ENCODE measurements at places on chromosomes 7 and 10.

DNA sequence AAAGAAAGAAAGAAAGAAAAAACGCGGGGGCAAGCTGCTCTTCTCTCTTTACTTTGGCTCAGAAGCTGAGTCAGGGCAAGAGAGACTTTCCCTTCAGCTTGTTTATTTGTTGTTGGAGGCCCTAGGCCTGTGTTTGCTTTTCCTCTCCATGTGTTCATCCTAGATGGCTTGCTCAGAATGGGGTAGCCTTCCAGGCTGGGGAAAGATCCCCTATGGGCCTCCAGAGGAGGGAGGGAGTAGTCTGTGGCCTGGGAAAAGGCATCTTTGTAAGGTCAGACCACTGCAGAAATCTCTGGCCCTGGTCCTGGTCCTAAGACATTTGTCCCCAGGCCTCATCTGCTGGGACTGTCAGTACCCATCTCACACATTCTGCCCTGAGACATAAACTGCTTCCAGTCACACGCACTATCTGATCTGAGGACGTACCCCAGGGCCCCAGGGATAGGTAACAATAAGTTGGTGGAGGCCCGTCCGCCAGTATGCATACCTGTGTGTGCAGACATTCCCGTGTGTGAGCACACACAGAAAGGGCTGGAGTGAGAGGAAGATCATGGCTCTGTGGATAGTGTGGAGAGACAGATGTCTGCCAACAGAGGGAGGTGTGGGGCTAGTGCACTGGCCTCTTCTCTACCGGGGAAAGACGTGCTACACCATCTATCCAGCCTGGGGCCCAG, 4.9 kb upstream of the SCD start:
- peak; percentile 33 for DNase-seq

GRCh38 chr10:117662751-117663540, 120.4 kb downstream of the EMX2 start:
- no peak for DNase-seq

GRCh38 chr10:61423178-61423577, 30.0 kb downstream of the TMEM26 start:
- DNase-seq: no peak

- no peak for DNase-seq
Measured at GRCh38 chr7:88040694-88041093, 106.6 kb downstream of the ADAM22 start.

DNA sequence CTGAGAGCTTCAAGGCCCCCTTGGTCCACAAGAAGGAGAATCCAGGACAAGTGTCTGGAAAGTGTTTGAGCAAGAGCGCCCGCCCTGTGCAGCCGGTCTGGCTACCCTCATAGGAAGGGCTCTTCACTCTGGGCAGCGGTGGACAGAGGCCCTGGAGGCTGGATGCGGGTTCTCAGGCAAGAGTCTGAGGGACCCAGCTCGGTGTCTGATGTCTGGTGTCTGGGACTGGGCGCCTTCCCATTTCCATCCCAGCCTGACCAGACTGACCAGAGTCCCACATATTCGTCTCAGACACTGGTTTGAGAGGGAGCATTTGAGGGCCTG, 59.8 kb downstream of the HK1 start:
- DNase-seq: no peak

DNA sequence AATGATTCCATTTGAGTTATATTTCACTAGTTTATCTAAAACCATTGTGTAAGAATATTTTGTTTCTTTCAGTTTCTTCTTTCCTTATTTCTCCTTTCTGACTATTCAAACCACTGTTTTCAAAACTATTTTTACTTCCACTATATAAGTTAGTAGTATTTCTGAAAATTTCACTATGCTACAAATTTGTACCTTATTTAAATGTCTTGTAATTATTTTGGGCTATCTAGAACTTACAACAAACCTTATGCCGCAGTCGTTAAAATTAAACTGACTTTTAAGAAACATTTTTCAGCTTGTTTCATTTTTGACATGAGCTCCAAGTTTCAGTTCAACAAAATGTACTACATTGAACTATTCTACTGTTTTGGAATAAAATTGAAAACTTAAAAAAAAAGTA, 1.8 kb downstream of the TFEC start:
- DNase-seq: no peak

GRCh38 chr10:67819768-67820204, 18.2 kb downstream of the DNAJC12 start:
- DNase-seq: no peak

DNA sequence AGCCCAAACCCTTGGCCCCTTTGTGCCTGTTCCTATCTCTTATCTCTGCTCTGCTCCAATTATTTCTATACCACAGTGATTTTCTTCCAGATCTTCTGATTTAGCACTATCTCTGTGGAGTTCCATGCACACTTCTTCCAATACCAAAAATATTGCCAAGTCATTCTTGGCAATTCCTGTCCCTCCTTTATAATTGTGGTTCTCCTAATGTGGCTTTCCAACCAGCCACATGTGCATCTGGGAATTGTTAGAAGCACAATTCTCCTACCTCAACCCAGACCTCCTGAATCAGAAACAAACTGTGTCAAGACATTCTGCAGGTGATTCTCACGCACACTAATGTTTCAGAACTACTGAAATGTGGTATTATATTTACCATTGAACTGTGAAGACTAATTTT, 447.8 kb upstream of the IGFBP3 start:
- no peak for DNase-seq

- DNase-seq: no peak
Measured at GRCh38 chr7:151566897-151567320, 47.2 kb upstream of the RHEB start.

DNA sequence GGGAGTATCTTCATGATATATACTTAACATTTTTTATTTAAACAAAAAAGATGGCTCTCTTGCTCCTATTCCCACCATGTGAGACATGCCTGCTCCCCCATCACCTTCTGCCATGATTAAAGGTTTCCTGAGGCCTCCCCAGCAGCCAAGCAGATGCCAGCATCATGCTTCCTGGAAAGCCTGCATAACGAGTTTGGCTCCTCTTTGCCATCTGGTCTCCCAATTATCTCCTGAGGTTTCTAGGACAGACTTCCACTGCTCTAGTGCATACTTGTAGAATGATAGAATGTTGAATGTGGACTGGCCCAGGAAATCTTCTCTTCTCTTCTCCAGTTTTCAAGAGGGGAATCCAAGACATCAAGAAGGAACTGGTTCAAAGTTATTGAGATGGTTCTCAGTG, 45.9 kb upstream of the ELAPOR2 start:
- no peak for DNase-seq

Data from kidney capillary endothelial cell (primary cell).